ENCODE measurements at places on chromosomes 11 and 22.

- H3K4me1 ChIP-seq = no peaks in the 10 kb centered on the region
- H3K27me3 ChIP-seq = peaks cover 22% of the 10 kb centered on the region
- H3K4me3 ChIP-seq = no peak overlapping the region
- no peak for DNase-seq
Measured at GRCh38 chr22:36790648-36791047, 14.7 kb upstream of the IFT27 start.

- no peak for DNase-seq
- no peak overlapping the region for H3K4me3 ChIP-seq
- H3K27me3 ChIP-seq = no peaks in the 10 kb centered on the region
- H3K36me3 ChIP-seq = no peaks in the 10 kb centered on the region
Measured at GRCh38 chr11:10899121-10899830, 41.4 kb upstream of the ZBED5 start.

DNA sequence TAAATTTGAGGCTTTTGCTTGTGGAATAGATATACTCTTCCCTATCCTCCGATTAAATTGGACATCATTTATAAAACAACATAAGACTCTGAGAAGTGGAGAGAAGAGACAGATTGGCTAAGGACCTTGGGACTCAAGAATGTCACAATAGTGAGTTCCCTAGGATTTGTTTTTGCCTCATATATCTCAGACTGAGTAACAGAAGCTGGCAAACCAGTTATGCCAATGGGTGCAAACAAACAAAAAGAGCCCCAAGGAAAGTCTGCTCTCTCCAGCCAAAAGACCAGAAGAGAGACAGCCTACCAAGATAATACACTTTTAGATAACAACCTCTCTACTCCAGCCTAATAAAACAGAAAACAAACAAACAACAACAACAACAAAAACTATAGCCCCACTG lies 28.9 kb downstream of the DEUP1 start:
- no peak overlapping the region for H3K27ac ChIP-seq
- H3K27me3 ChIP-seq = no peaks in the 10 kb centered on the region
- H3K36me3 ChIP-seq = no peaks in the 10 kb centered on the region
- no peak overlapping the region for H3K4me3 ChIP-seq
- H3K4me1 ChIP-seq = no peaks in the 10 kb centered on the region

DNA sequence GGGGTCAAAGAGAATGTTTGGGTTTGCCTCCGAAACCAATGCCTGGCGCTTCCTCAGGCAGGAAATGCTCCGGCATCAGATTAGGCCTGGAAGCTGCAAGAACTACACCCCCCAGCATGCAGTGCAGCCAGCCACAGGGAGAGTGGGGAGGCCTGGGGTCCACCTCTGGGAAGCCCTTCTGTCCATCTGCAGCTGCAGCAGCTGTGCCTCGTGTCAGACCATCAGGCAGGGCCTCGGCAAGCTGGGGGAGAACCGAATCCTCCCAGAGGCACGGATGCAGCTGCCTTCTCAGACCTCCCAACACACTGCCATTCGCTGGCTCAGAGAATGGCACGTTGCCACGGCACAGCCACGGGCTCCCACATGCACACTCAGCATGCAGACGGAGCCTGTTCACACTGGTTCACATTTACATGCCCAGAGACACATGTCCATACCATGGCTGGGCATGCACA lies 57.4 kb downstream of the NECTIN1 start:
- no peaks in the 10 kb centered on the region for H3K36me3 ChIP-seq
- H3K4me3 ChIP-seq = no peak overlapping the region
- peak; percentile 31 for DNase-seq
- H3K27ac ChIP-seq = peak overlapping the region; percentile 22
- H3K27me3 ChIP-seq = no peaks in the 10 kb centered on the region
- peaks cover 20% of the 10 kb centered on the region for H3K4me1 ChIP-seq

- no peak for DNase-seq
- H3K36me3 ChIP-seq = no peaks in the 10 kb centered on the region
- H3K4me1 ChIP-seq = no peaks in the 10 kb centered on the region
- H3K27ac ChIP-seq = no peak overlapping the region
- H3K4me3 ChIP-seq = no peak overlapping the region
- no peaks in the 10 kb centered on the region for H3K27me3 ChIP-seq
Measured at GRCh38 chr11:33855500-33855899, 36.4 kb downstream of the LMO2 start.

DNA sequence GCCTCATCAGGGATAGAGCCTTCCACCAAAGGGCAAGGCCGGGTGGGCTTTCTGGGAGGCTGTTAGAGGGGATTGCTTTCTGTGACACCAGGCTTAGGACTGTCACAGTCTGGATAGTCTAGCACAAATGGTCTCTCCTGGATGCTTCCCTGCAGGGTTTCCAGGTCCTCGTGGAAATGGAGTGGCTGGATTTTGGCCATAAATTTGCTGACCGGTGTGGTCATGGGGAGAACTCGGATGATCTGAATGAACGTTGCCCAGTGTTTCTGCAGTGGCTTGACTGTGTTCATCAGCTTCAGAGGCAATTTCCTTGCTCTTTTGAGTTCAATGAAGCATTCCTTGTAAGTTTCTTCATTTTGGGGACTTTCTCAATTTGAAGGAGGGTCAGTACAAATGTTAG lies 67.1 kb upstream of the HORMAD2 start:
- no peak for DNase-seq
- peaks cover 5% of the 10 kb centered on the region for H3K4me1 ChIP-seq
- H3K36me3 ChIP-seq = peaks cover 3% of the 10 kb centered on the region
- H3K27me3 ChIP-seq = no peaks in the 10 kb centered on the region
- H3K4me3 ChIP-seq = no peak overlapping the region
- no peak overlapping the region for H3K27ac ChIP-seq

- peaks cover 47% of the 10 kb centered on the region for H3K4me1 ChIP-seq
- no peaks in the 10 kb centered on the region for H3K27me3 ChIP-seq
- no peak overlapping the region for H3K4me3 ChIP-seq
- H3K27ac ChIP-seq = peak overlapping the region; percentile 71
Measured at GRCh38 chr11:122096272-122097112, 19.5 kb downstream of the BLID start.

GRCh38 chr11:45211732-45212131 lies 65.3 kb downstream of the PRDM11 start:
- no peaks in the 10 kb centered on the region for H3K27me3 ChIP-seq
- no peak overlapping the region for H3K4me3 ChIP-seq
- H3K4me1 ChIP-seq = peaks cover 14% of the 10 kb centered on the region
- H3K27ac ChIP-seq = no peak overlapping the region

GRCh38 chr11:128471138-128471661 lies 116.2 kb downstream of the ETS1 start:
- no peaks in the 10 kb centered on the region for H3K27me3 ChIP-seq
- no peak overlapping the region for H3K4me3 ChIP-seq
- peaks cover 22% of the 10 kb centered on the region for H3K4me1 ChIP-seq
- H3K27ac ChIP-seq = no peak overlapping the region

DNA sequence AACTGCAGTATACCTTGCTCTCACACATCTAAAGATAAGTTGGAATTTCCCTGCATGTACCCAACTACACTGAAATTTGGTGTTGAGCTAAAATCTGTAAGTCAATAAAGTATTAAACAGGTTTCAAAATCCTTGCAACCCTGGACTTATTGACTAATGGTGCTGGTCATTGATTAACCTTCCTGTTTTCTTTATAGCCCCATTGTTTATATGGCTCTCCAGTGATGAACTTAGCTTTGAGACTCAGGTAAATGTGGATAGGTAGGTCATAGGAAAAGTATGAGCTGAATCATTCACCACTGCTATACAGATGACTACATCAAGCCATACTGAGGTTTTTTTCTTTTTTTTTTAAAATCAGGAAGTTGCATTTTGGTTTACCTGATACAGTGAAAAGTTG lies 132.7 kb downstream of the FAT3 start:
- no peak overlapping the region for H3K4me3 ChIP-seq
- DNase-seq = no peak
- no peak overlapping the region for H3K27ac ChIP-seq
- H3K27me3 ChIP-seq = no peaks in the 10 kb centered on the region

GRCh38 chr11:96112192-96113128 lies 188.6 kb upstream of the MTMR2 start:
- H3K27ac ChIP-seq = peak overlapping the region; percentile 8
- H3K4me3 ChIP-seq = no peak overlapping the region
- no peak for DNase-seq
- peaks cover 11% of the 10 kb centered on the region for H3K4me1 ChIP-seq

DNA sequence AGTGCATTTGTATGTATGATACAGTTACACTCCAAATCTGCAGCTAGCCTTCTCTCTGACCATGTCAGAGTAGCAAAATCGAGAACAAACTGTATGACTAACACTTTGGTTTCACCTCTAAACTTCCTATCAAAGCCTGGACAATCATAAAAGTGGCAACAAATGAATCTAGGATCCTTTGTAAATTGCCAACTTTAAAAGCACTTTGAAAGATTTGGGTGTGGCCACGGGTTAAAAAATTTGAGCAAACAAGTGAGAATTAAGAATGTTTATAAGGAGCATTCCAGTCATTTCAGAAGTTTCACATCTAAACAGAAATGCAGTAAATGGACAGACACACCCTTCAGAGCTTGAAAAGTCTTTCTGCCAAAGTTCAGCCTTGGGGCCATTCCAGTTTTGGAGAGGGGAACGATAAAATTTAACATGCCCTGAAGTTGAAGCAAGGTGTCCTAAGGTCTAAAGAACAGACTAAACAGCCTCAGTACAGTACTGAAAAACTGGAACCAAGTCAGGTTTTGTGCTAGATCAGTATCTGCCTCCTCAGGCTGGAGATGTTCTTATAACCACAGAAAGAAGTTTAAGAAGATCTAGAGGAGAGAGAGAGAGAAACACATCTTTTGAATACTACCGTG lies 181.9 kb upstream of the BDNF start:
- DNase-seq = no peak
- no peaks in the 10 kb centered on the region for H3K4me1 ChIP-seq
- H3K27ac ChIP-seq = no peak overlapping the region
- H3K4me3 ChIP-seq = no peak overlapping the region
- H3K36me3 ChIP-seq = no peaks in the 10 kb centered on the region

GRCh38 chr22:41311487-41311886 lies 10.2 kb downstream of the ZC3H7B start:
- peaks cover 7% of the 10 kb centered on the region for H3K36me3 ChIP-seq
- peaks cover 2% of the 10 kb centered on the region for H3K4me1 ChIP-seq
- no peak for DNase-seq
- H3K27me3 ChIP-seq = no peaks in the 10 kb centered on the region
- no peak overlapping the region for H3K27ac ChIP-seq
- no peak overlapping the region for H3K4me3 ChIP-seq

- no peaks in the 10 kb centered on the region for H3K36me3 ChIP-seq
- peak overlapping the region; percentile 72 for H3K27ac ChIP-seq
- H3K4me1 ChIP-seq = peaks cover 39% of the 10 kb centered on the region
Measured at GRCh38 chr22:19483481-19484244, 3.9 kb downstream of the CDC45 start.

DNA sequence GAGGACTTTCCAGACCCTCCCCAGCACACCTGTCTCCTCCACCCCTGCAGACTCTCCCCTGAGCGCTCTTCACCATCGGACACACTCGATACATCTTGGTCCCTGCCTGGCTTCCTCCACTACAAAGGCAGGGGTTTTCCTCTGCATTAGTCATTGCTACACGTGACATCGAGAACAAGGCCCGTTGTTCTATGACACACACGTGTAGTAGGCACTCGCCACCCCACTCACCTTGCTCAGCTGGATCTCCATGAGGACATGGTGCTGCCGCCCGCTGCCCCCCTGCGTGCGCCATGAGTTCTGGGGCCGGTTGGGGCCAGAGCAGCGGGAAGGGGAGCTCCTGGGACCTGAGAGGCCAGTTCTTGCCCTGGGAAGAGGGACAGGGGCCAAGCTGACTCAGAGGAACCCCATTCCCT lies 16.7 kb downstream of the ATG2A start:
- DNase-seq = no peak
- H3K27me3 ChIP-seq = no peaks in the 10 kb centered on the region
- no peaks in the 10 kb centered on the region for H3K4me1 ChIP-seq
- H3K27ac ChIP-seq = no peak overlapping the region
- H3K4me3 ChIP-seq = no peak overlapping the region
- H3K36me3 ChIP-seq = no peaks in the 10 kb centered on the region

DNA sequence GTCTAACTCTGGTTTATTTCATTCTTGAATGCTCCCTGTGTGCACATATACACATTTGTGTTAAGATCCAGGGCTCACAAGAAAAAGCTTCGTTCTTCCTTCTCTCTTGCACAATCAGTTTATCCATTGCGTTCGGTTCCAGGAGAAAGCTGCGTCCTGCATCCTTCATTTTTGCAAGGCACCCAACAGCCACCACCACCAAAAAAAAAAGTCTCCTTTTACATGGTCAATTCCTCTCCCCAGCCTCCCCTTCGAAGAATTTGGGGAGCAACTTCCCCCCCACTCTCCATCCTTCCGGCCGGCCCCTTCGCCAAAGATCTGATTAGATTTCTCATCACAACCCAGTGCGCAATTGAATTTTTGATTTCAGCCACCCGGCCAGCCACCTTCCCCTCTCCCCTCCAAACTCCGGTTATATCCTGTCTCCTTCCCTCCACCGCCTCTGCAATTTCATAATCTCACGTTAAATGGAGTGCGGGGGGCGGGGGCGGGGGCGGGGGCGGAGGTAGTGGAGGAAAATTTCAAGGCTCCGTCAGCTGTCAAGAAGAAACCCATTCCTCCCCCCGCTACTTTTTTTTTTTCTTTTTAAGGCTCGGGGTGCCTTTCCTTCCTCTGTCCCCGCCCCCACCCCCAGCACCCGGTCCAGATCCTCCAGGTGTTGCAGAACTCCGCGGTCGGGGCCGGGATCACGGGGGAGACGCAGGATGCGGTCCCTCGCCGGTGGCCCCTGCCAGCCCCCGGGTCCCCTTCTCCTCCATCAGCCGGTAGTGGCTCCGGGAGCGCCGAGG lies 1166.5 kb downstream of the LRRC4C start:
- peak overlapping the region; percentile 54 for H3K4me3 ChIP-seq
- H3K36me3 ChIP-seq = no peaks in the 10 kb centered on the region
- H3K4me1 ChIP-seq = no peaks in the 10 kb centered on the region
- peaks cover 16% of the 10 kb centered on the region for H3K27me3 ChIP-seq
- no peak overlapping the region for H3K27ac ChIP-seq

GRCh38 chr22:45859231-45860161 lies 117.5 kb downstream of the WNT7B start:
- H3K27ac ChIP-seq = no peak overlapping the region
- no peak overlapping the region for H3K4me3 ChIP-seq
- no peak for DNase-seq
- H3K4me1 ChIP-seq = no peaks in the 10 kb centered on the region
- no peaks in the 10 kb centered on the region for H3K36me3 ChIP-seq
- peaks cover 5% of the 10 kb centered on the region for H3K27me3 ChIP-seq

Measured in endothelial cell of umbilical vein (primary cell).